ENCODE measurements at places on chromosomes 1 and 21.

DNA sequence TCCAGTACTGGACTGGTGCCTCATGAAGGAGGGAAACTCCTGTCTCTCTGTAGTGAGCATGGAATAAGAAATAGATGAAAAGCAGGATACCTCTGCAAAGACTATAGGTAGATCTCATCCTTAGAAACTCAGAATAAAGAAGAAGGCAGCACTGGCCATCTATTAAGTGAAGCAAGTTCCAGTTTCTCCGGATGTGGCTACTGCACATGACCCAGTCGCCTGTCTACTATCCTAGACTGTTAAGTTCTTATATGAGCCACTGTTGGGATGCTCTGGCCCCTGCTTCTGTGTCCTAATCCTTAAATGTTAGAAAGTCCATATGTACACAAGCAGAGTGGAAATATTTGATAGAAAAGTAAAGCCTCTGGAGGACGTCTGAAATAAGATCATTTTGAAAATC is 2.2 kb downstream of the FASLG start:
- DNase-seq = no peak

GRCh38 chr1:181493166-181493565 is 9.8 kb downstream of the CACNA1E start:
- DNase-seq = no peak

DNA sequence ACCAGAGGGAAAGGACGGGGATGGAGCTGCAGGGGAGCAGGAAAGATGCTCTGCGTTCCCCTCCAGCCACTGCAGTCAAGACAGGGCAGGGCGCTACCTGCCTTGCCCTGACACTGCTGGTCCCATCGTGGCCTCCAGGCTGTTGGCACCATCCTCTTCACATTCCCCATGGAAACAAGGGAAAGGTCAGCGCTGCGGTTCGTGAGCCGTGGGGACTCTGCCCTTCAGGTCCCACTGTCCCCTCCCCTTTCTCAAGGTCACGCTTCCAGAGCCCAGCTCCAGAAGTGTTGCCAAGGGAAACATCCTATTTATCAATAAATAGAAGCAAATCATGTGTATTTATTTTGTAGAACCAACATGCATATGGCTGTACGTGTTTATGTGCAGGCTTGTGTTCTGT is 56.0 kb downstream of the PGBD5 start:
- no peak for DNase-seq

DNA sequence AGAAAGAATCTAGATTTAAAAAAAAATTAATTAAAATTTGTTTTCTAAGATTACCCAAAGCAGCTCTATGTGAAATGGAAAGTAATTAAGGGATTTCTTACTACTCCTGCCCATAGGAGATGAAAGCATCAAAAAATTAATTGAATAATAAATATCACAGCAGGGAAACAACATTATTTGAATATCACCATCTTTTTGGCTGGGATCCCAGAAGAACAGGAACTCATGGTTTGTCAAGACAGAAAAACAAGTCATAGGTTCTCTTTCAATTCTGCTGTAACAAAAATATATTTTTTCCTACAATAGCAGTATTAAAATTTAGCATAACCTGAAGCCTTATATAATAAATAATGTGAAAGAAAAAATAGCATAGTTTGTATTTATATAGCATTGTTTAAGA is 1713.4 kb downstream of the NCAM2 start:
- no peak for DNase-seq

- DNase-seq = no peak
Measured at GRCh38 chr1:905071-905749, 18.5 kb upstream of the SAMD11 start.

DNA sequence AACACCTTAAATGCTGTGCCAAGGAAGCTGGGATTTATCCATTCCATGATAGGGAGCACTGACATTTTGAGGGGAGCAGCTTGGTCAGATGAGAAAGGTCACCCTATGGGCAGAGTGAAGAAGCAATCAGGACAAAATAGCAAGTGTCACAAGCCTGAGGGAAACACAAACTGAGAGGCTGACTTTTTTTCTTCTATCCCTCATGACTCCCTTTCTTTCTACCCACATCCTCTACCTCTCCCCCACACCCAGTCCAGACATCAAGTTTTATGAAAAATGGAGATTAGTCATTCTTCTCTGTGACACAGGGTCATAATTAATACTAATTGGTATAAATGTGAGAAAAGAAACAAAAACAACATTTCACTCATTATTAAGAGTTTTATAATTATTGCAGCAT is 103.1 kb downstream of the SLC25A24 start:
- DNase-seq = no peak

DNA sequence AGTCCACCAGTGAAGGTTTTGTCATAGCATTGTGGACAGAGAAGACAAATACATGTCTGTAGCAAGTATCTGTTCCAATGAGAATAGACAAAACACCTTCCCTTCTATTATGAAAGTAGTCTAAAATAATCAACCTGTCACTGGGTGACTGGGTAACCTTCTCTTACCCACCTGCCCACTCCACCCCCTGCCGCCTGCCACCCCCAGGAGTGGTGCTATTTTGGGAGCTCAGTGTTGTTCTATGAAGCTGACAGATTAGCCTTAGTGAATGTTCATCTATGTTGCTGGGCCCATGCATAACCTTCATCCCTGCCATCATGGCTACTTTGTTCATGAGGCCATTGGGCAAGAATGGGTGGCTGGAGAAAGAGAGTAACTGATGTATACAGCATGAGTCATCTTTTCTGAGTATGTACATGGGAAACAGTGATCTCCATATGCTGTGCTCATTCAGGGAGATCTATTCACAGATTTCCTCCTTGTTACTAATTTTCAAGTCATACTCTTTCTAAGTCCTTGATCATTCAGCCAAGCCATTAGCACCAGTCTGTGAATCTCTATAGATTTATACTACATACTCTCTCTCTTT is 24.8 kb downstream of the MARK1 start:
- no peak for DNase-seq

- no peak for DNase-seq
Measured at GRCh38 chr21:25054689-25055088, 552.6 kb downstream of the MRPL39 start.

GRCh38 chr21:21690068-21690665 is 692.0 kb downstream of the NCAM2 start:
- no peak for DNase-seq

DNA sequence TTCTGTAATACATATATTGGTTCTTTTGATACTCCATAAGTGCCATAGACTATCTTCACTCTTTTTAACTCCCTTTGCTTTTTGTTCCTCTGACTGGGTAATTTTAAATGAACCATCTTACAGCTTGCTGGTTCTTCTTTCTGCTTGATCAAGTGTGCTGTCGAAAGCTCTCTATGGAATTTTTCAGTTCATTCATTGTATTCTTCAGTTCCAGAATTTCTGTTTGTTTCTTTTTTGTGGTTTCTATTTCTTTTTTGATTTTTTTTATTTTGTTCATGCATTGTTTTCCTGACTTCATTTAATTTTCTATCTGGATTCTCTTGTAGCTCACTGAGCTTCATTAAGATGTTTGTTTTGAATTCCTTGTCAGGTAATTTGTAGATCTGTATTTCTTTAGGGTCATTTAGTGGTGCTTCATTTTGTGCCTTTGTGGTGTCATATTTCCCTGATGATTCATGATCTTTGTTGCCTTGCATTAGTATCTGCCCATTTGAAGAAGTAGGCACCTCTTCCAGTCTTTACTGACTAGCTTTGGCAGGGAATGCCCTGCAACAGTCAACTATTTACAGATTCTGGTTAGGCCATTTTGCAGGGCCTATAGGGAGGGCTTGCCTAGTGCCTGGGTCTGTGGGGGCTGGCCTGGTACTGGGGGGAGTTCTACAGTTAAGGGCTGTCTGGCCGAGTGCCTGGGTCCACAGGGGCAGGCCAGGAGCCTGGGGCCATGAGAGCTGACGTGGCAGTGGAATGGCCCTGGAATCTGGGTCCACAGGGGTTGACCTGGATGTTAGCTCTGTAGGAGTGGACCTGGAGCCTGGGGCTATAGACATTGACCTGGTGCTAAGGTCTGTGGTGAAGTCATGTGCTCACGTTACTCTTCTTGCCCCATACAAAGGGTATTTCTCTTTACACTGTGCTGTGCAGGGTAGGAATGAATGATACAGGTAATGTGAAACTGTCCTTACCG is 89.7 kb downstream of the MAGI3 start:
- no peak for DNase-seq

- no peak for DNase-seq
Measured at GRCh38 chr1:65114322-65114721, 33.7 kb upstream of the AK4 start.

DNA sequence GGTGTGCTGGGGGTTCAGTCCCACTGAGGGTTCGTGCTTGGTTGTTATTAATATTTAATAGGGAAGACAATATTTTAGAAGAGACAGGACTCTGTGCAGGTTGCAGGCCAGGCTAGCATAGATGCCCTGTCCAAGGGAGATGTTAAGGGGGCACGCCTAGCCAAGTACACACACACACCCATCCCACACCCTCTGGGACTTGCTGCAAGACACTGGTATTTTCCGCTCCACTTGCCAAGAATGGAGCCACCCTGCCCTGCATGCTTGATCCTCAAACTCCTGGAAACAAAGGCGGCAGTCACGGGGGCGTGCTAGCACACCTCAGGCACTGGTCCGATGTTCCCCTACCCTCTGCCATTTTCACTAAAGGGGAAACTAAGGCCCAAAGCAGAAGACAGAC is 99.1 kb downstream of the MRPL37 start:
- DNase-seq = no peak

- DNase-seq = no peak
Measured at GRCh38 chr1:152179566-152179965, 20.5 kb upstream of the RPTN start.

- DNase-seq = no peak
Measured at GRCh38 chr1:170675865-170676264, 11.9 kb downstream of the PRRX1 start.

DNA sequence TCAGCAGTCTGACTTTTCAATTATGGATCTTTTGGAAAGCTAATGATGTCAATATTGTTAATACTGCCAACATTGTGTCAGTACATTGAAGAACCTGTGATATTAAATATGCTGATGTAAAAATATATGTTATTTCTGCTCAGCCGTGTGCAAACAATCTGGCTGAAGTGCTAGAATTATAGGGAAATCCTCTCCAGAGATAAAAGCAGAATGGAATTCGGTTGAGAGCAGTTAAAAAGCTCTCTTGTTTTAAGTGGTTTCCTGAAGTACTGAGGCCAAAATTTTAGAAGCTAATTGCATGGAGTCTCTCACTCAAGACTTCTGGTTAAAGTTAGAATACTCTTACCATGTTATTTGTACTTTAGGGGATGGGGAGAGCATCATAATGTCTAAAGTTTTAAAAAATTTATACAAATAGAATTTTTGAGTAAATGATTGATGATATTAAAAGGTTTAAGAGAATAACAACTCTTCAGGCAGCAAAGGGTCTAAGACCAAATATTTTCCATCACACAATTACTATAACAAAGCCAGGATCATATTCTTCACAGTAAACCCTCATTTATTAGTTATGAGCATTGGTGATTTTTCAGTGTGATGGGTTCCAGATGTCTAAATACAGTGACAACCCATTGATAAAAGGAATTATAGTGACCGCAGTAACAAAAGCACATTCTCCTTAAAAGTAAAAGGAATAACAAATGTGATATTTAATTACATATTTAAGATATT is 834.2 kb upstream of the CXADR start:
- no peak for DNase-seq
